GM18507 (cell line): ENCODE measurements at places on chromosomes 3 and 15.

DNA sequence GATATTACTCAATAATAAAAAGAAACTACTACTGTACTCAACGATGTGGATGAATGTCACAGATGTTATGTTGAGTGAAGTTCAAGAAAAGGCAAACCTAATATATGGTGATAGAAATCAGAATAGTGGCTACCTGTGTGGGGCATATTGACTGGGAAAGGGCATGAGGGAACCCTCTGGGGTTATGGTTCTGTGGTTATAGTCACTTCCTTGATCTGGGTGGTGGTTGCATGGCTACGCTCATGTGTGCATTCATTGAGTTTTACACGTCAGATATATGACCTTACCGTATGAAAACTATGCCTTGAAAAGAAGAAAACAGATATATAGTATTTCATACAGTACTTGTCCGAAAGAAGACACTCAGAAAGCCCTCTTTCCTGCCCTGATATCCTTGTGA lies 331.0 kb upstream of the LRRFIP2 start:
- no peak for DNase-seq

DNA sequence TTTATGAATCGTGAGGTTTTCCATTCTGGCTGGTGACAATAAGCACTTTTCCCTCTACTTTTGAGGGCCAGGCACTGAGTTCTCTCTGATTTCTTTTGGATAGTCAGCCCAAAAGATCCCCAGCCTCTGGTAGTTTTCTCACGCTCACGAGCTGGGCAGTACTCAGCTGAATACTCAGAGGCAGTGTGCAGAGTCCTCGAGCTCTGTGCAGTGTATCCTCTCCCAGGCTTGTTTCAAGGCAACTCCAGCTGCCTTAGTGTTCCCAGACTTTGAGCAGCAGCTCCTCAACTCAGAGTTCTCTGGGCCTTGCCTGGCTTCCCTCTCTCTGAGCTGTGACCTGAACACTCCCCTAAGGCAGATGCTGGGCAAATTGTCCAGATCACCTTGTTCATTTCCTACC lies 59.1 kb upstream of the IQSEC1 start:
- DNase-seq = no peak

- no peak for DNase-seq
Measured at GRCh38 chr3:42590989-42591756, 513 bp downstream of the SS18L2 start.

DNA sequence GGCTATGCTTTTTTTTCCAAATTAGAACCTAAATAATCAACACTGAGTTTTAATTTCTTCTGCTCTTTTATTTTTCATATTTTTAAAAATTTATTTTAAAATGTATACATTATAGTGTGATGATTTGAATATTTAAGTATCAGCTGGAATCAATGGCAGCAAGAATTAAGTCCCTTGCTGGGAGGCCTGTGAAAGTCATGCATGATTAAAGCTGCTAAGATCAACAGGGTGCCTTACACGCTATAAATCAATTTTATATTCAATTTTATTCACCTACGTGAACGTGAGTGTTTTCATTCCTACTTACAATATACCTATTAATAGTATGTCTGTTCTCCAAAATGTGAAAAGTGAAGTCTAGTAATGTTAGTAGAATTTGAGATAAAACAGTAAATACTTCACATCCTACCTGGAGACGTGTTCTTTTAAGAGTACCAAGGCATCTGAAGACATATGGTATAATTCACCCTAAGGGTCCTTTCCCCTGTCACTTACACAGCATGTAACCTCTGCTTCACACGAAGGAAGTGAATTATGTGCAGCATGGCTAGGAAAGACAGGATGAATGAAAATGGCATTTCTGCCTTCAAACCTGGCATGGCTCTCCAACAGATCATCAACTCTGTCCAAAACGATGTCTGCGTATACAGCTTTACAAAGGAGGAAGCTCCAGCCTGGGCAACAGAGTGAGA lies 640.4 kb upstream of the ROBO1 start:
- DNase-seq = no peak

GRCh38 chr15:70401709-70402108 lies 304.0 kb upstream of the TLE3 start:
- DNase-seq = no peak

DNA sequence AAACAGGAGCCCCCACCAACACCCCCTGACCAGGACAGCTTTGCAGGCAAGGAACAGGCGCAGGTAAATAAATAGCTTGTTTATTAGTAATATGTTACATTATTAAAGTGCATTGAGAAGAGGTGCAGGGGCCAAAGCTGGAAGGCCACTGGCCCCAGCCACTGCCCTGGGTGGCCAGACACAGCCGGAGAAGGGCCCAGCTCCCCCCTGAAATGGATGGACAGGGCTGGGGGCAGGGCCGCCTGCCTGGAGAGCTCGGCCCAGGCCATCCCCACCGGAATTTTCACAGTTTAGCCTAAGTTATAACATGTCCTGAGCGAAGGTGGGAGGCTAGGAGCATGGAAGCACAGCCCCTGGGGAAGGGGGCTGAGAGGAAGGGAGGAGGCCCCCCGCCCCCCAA lies 24.5 kb downstream of the SEMA7A start:
- no peak for DNase-seq

GRCh38 chr15:41813426-41813825 lies 14.5 kb upstream of the JMJD7 start:
- no peak for DNase-seq

GRCh38 chr15:76134537-76134936 lies 74.8 kb downstream of the TMEM266 start:
- no peak for DNase-seq

DNA sequence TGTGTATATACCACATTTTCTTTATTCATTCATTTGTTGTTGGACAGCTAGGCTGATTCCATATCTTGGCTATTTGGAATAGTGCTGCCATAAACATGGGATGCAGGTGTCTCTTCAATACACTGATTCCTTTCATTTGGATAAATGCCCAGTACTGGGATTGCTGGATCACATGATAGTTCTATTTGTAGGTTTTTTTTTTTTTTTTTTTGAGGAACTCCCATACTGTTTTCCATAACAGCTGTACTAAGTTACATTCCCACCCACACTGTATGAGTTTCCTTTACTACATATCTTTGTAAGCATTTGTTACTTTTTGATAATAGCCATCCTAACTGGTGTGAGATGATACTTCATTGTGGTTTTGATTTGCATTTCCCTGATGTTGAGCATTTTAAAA lies 437.7 kb downstream of the DIPK2A start:
- no peak for DNase-seq

DNA sequence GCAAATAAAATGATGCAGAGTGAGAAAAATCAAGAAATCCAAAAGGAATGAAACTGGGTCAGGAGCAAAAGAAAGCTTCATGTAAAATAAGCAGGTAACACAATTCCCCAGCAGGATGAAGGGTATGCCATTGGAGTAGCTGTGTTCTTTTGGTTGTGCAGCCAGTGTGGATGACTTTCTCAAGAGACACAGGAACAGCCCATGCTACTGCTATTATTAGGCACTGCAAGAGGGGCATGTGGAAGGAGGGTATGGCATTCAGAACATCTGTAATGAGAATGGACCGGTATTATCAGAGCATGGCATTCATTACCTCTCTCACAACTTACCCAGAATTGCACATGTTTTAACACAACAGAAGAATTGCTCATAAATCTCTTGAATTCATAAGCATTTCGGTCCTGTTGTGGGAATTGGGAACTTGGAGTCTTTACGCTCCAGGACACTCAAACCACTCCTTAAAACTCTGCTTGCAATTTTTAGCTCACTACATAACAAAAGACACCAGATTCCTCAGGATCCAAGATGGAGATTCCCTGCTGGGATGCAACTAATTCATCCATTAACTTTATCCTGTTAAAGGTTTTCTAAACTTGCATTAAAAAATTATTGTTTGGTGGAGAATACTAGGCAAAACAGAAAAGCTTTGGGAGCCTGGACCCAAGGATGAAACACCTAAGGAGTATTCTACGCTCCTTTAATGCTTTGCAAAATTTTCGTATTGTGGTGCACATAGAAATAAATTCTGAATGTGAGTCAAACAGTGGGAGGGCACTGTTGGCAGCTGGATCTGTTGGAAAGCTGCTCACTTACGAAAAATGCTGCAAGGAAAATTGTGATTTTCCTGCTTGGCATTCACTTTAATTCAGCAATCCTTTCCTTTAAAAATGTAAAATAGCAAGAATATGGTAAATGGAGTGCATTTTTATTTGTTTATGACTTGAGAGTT lies 34.6 kb upstream of the CDIN1 start:
- DNase-seq = no peak

DNA sequence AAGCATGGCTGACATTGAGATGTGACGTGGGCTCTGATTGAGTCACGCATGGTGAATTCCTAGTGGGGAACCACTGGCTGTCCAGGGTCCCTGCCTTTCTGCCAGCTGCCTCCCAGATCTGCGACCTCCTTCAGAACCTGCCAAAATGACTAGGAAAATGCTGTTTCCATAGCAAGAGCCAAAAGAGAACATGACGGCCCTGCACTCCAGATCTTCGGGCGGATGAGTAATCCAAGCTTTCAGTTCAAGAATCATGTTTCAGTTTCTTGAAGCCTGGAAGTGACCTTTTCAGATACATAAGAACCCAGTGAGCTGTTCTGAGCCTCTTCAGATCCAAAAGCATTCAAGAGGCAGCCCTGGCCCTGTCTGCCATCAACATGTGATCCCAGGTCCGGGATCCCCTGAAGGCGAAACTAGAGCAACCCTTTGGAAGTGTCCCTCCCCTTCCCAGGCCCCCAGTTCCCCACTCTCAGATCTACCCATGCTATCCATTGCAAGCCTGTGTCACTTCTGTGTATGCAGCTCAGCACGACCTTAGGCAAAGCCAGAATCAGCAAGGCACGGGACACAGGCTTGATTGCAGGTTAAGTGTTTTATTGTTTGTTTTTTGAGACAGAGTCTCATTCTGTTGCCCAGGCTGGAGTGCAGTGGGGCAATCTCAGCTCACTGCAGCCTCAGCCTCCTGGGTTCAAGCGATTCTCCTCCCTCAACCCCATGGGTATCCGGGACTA lies 19.7 kb downstream of the ANKRD63 start:
- DNase-seq = no peak

DNA sequence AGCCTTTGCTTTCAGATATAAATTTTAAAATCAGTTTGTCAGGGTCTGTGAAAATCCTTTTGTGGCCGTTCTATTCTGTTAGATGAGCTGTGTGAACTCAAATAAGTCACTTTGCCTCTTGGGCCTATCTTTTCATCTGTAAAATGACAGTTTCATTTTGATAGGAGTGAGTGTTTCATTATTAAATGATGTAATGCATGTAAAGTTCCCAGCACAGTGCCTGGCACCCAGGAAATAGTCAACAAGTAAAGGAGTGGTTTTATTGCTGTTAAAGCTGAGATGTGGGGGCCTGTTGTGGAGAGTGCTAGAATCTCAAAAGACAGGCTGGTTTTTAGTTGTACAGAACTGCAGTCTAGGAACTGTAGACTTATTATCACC lies 394.5 kb upstream of the CFAP20DC start:
- no peak for DNase-seq

- no peak for DNase-seq
Measured at GRCh38 chr3:177827511-177828207, 630.4 kb upstream of the TBL1XR1 start.

DNA sequence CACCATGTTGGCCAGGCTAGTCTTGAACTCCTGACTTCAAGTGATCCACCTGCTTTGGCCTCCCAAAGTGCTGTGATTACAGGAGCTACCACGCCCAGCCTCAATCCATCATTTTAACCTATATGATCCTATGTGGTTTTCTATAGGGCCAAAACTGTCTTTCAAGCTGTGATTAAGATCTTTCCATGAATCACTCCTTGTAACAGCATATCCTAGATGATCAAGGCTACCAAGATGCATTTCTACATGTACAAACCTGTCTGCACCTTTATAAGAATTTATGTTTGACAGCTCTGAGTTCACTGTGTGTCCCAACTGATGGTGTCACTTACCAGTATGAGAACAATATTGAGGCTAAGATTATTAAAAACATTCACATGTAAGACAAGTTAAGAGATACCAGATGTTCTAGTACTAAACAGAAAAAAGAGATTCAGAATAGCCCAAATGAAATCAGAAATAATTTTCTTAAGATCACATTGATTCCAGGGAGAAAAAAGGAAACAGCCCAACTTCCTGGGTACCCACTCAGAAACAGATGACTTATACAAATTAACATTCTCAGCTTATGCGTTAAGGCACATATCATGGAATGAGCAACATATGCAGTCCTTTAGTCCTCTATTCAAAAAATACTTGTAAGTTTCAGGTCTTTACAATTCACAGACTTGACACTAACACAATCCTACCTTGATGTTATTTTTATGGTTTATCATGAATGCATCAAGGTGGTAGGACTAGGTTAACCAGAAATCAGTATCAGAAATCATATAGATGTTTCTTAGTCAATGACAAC lies 24.8 kb upstream of the PPIB start:
- no peak for DNase-seq

DNA sequence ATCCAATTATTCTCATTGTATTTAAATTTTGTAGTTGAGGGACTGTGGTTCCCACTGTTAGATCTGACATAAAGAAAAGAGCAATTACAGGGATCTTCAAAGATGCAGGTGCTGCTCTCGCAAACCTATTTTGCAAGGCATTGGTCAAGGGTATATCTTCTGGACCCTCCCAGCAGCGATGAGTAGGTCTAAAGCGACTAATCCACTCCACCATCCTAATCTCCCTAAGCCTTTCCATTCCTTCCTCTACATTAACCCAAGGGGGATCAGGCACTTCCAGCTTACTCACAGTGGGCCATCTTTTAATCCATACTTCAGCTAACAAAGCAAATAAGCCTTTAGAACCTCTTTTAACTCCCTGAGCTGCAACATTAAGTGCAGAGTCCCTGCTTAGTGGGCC lies 37.0 kb upstream of the CPOX start:
- no peak for DNase-seq

DNA sequence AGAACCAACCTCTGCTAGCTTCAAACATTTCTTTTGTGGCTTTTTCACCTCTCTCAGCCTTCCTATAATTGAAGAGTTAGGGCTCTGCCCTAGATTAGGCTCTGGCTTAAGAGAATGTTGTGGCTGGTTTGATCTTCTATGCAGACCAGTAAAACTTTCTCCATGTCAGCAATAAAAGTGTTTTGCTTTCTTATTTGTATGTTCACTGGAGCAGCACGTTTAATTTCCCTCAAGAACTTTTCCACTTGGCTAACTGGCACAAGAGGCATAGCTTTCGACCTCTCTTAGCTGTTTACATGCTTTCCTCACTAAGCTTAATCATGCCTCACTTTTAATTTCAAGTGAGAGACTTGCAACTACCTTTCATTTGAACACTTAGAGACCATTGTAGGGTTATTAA lies 964.7 kb downstream of the ROBO2 start:
- DNase-seq = no peak

GRCh38 chr3:76687019-76687418 lies 352.9 kb upstream of the ROBO2 start:
- no peak for DNase-seq

GRCh38 chr3:86228101-86228500 lies 762.8 kb downstream of the VGLL3 start:
- no peak for DNase-seq
